ENCODE measurements at places on chromosomes 11 and 22.

DNA sequence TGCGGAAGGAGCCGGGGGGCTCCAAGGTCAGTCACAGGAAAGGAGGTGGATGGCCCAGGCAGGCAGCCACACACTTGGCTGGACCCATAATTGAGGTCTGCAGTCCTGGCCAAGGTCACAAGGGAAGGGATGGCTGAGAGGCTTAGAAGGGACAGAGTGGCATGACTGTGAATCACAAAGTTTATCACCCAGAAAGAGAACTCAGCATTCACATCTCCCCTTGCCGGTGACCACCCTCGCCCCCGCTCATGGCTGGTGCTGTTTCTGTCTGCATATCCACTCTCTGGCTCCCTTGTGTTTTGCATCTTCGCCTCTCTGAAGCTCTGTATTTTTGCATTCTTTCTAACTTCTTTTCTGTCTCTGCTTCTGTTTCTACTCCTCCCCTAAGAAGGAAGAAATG lies 117.5 kb downstream of the FEZ1 start:
- no peak for DNase-seq

DNA sequence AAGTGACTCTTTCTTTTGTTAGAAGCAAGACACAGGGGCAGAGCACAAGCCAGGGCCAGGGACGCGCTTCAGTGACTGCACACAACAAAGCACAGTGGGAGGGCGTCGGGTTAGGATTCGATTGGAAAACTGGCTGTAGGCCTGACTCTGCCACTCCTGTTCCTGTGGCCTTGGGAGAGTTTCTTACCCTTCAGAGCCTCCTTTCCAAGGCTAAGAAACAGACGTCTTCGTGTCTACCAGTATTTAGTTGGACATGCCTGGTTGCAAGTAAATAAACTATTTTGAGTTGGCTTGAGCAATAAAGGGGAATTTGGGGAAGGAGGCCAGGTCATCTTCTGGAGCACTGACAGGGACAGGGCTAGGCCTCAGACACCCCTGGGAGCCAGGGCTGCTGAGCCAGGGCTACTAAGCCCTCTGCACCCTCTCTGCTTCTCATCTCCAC lies 549.1 kb downstream of the INSC start:
- no peak for DNase-seq

GRCh38 chr11:11078344-11079086 lies 220.7 kb upstream of the ZBED5 start:
- DNase-seq: no peak

GRCh38 chr11:19059833-19060232 lies 684 bp downstream of the MRGPRX2 start:
- no peak for DNase-seq

DNA sequence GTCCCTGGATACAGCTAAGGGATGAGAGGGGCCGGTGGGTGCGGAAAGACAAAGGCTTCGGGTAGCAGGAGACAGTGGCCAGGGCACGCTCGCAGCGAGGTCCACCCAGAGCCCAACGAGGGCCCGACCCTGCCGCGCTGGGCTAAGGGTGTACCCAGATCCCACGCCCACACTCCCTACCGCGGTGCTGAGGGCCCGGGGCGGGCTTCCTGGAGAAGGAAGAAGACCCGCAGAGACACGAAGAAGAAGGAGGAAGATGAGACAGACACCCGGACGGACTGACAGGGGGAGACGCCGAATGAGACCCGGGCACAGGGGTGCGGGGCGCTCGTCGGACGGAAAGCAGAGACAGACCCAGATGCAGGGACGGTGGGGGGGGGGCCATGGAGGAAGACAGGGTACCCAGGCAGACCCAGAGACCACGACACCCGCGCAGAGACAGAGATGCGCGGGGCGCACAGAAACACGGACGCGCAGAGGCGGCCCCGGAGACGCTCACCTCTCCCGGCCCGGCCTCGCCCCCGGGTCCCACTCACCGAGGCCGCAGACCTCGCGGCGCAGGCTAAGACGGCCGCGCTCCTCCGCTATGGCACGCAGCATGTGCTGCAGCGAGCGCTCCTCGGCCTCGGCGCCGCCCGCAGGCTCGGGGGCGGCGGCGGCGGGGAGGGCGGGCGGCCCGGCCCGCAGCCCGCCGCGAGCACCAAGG lies 437 bp downstream of the KIAA0930 start:
- no peak for DNase-seq

DNA sequence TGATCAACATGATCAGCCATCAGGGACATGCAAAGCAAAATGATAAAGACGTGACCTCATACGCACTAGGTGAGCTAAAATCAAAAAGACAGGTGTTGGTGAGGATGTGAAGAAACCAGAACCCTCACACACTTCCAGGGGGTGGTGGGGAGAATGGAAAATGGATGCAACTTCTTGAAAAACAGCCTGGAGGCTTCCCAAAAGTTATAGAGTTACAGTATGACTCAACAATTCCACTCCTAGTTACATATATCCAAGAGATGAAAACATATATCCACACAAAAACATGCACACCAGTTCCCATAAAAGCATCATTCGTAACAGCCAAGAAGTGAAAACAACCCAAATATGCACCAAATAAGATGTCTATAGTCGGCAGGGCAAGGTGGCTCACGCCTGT lies 42.1 kb upstream of the APLNR start:
- no peak for DNase-seq

- DNase-seq: peak; percentile 85
Observed at GRCh38 chr11:117327567-117328374, at the start of gene CEP164. Gene CEP164 (plus strand): TSS chr11:117327854. CDS start chr11:117338587, 10,733 bp downstream.

DNA sequence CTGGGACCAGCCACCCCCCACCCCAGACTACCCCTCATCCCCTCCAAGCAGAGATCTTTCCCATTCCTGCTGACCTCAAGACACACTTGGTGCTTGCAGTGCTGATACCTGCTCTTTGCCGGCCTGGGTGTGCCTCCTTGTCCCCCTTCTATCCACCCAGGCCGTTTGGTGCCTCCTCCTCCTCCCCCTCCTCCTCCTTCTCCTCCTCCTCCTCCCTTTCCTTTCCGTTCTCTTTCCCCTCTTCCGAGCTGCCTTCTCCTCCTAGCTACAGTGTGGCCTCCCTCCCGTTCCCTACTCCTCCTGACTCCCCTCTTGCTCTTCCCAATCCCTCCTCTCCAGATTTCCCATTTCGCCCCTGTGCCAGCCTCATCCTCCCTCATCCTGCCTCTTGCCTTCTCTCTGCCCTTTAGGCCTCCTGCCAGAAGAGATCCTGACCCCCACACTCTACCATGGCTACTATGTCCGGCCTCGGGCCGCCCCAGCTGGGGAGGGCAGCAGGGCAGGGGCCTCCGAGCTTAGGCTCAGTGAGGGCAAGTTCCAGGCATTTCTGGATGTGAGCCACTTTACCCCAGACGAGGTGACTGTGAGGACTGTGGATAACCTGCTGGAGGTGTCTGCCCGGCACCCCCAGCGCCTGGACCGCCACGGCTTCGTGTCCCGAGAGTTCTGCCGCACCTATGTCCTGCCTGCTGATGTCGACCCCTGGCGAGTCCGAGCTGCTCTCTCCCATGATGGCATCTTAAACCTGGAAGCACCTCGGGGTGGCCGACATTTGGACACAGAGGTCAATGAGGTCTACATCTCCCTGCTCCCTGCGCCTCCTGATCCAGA lies 712 bp downstream of the HSPB2 start:
- DNase-seq: no peak
